ENCODE measurements at places on chromosomes 11 and 22.

DNA sequence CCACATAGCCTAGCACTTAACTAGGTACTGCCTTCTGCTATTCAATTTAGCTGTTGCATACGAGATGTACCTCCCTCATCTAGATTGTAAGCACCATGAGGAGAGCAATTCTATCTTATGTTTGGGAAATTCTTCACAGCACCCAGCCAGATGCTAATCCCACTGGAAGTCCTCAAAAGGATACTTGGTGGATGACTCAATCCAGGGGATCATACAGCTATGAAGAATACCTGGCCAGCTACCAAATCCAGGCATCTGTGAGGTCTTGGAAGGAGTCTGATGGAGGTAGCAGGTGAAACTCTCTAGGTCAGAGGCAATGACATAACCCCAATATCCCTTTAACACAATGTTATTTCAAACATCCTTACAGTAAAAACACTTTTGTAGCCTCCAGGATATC is 167.8 kb upstream of the NCAM1 start:
- no peak for DNase-seq

GRCh38 chr11:103958475-103959215 is 77.8 kb upstream of the DDI1 start:
- DNase-seq: no peak

- DNase-seq: no peak
These were observed 6.0 kb downstream of the APOL1 start for GRCh38 chr22:36258701-36259614.

DNA sequence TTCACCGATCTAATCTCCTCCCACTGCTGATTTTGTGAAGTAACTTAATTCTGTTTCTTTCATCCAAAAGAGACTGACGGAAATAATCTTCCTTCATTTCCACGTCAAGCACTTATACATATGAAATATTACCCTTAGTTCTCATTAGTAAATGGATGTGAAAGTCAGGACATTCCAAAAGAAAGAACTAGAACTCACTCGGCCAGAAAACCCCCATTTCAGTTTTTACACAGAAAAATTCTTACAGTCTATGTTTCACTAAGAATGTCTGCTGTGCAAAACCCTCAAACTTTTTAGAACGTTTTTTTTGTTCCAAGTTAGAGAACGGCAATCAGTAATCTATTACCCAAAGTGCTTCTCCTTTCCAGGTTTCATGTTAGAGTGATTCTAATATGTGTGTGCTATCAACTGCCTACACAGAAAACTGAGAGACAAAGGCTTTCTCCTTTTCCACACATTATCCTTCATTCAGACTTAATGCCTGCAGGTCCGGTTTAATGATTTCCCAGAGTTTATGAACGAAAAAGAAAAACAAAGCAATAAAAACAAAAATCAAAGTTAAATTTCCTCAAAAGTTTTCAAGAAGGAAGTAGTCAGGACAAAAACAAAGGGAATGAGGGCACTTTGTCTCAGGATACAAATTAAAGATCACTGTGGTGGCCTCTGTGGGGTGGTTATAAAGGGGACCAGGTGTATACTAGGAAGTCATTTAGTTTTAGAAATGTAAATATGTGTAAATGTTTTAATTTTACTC is 11.3 kb upstream of the SESN3 start:
- DNase-seq: peak; percentile 89

DNA sequence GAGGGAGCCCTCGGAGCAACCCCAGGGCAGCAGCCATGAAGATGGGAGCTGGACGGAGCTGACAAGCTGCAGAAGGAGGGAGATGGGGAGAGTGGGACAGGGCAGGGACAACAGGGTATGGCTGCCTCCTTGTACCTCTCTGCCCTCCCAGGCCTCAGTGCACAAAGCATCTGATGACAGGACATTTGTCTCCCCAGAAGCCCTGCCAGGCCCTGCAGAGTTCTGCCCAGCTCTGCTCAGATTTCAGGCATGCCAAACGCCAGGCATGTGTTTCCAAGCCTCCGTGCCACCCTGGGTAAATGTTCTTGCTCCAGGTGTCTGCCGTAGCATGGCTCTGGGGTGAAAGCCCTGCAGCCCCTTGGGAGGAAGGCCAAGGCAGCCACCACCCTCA is 1.1 kb upstream of the IFITM10 start:
- DNase-seq: no peak

DNA sequence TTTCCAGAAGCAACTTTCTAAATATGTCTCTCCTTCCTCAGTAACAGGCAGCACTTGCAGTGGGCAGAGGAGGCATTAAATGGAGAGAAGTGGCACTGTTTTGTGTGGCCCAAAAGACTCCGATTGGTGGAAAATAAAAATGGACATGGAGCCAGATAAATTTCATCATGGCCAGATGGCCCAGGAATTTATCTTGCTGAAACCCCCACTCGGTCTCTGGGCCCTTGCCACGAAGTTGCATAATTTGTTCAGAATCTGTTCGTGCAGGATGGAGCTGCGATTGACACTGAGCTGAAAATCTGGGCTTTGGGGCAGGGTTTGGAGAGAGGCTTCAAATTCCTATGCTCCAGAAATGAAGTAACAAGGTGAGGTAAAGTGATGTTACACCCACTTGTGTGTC is 65.5 kb downstream of the C11orf91 start:
- no peak for DNase-seq

DNA sequence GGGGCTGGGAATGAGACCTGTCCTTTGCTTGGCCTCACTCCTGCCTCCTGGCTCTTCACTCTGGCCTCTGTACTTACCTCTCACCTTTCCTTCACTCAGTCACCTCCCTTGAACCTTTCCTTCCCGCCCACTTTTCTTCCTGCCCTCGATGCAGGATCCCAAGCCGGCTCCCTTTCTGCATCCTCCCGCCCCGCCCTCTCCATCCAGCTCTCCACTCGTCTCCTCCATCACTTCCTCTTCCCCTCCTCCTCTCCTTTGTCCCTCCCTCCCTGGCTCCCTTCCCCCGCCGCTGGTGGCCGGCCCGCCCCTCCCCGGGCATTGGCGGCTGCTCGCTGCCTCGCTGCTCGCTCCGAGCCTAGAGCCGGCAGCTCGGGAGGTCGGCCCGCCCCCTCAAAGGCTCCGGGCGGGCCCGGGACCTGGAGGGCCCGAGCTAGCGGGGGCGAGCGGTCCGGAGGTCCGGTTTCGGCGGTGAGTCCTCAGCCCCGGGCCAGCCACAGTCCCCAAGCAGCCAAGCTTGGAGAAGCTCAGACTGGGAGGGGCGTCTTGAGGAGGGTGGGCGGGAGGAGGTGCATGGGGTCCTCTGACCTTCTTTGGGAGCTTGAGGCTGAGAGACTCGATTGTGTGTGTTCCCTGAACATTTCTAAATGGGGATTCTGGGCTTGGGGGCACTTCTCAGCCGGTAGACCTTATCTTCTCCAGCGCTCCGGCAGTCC is 13.8 kb downstream of the PHLDB1 start:
- DNase-seq: peak; percentile 58

DNA sequence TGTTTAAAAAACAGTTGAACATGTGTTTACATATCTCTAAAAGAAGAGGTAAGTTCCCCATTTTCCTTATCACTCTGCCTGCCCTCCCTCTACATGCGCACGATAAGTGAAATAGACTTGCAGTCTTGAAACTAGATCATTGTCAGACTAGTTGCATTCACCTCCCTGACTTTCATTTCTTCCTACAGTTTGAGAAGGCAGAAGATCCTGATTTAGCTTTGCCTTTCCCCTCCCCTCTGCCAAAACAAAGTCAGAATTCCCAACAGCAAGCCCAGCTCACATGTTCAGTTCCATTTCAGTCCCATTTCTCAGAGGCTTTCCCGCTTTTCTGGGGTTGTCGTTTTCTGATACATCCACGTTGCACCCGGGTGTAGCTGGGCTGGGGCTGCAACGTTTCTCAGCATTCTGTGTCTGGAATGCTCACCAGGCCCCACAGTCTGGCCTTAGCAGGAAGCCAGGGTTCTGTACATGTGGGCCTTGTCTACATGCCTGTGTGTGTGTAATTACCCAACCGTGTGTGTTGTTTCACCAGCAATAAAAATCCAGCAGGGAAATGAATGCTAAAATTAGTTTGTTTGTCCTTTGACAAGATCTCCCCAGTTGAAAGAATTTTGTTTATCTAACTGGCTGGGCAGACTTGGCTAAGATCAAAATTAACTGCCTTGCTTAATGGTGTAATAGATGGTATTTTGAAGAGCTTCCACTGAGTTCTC is 179.2 kb downstream of the DBX1 start:
- no peak for DNase-seq

DNA sequence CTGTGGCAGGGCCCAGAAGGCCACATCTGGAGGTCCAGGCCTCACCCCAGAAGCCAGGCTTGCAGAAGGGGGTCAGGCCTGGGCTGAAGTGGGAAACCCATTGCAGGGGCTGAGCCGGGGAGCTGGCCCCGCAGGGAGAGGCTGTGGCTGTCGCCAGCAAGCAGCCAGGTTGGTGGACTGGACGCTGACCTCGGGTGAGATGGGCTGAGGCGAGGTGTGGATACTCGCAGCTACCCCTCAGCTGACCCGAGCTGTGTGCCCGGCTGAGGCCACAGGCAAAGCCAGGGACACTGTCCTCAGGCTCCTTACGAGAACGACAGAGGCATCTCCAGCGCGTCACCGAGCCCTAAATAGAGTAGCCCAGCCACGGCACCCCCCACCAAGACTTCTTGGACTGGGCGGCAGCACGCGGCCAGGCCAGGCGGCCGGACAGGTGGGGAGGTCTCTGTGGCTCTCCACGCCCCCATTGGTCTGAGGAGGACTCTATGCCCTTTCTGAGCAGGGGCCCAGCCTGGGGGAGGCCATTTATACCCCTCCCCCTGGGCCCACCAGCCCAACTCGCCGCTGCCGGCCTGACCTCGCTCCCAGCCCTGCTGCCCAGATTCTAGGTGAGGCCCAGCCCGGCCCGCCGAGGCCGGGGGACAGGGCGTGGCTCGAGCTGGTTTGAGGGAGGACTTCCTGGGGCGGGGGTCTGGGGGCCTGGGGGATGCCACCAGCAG is at the start of gene TNNI2:
TNNI2 (plus strand) TSS at position 556 of the 719 bp plus-strand sequence. CDS start 716 bp downstream, outside the sequence.
- DNase-seq: no peak

- DNase-seq: peak; percentile 56
These were observed 233.0 kb downstream of the FAM76B start for GRCh38 chr11:95556342-95557163.

GRCh38 chr11:128848815-128849455 is 18.2 kb downstream of the KCNJ1 start:
- peak; percentile 18 for DNase-seq

DNA sequence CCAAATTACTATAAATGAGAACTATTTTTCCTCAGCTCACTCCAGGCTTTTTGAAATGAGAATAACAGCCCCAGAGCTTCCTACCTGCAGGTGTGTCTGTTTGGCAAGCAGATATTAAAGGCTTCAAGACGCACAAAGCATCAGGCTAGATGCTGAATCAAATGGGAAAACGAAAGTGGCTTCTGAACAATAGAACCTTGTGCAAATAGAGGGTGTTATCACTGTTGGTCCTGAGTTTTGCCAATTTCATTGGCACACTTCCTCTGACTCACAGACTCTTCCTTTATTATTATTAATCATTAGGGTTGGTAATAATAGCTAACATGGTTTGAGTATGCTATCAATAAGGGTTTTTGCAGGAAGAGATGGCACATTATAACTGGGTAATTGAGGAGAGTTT is 13.4 kb downstream of the SYT13 start:
- no peak for DNase-seq

- no peak for DNase-seq
These were observed 16.9 kb downstream of the ADORA2A start for GRCh38 chr22:24444251-24444650.

DNA sequence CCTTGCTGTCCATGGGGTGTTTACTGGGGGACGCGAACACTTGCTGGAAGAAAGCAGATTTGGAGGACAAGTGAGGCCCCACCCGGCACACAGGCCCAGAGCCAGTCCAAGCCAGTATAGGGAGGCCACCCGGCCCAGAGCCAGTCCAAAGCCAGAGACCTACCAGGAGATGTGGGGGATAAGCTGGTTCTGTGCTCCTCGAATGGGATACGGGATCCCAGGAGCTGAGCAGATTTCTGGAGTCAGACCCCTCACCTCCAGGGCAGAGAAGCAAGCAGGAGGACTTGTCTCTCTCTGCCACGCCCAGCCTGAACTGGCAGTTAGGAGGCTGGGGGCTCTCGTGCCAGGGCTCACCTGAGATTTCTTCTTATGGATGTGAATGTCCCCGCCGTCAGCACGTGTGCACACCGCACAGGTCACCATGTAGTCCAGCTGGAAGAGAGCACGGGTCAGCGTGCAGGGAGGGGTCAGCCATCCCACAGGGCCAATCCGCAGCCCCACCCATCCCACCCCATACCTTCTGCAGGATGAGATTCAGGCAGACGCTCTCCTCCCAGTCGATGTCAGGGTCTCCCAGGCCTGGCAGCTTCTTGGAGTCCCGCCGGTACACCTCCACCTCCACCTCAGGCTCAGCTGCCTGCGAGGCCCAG is 35.3 kb downstream of the KIAA0930 start:
- no peak for DNase-seq

DNA sequence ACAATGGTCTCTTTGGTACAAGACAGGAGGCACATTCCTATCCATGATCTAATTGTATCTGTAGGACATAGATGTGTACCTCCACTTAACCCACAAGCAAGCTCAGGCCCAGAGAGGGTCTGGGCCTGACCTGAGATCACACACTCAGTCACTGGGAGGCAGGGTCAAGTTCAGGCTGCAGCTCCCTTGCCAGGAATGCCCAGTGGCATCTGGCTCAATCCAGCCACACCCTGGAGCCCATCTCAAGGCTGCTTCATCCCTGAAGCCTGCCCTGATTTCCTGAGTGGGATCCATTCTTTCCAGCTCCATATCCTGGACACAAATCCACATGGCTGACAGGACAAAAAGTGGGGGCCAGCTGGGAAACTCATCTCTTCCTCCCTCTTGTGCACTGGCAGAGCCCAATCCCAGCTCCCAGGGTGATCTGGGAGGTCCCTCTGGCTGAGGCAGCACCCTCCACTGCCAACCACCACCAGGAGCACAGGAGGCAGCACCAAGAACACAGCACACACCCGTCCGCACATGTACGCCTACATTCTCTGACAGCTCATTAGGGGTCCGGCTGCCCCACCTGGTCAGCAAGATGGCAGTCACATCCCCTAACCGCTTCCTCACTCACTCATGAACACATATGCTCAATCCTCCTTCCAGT is 39.2 kb upstream of the KLHL35 start:
- no peak for DNase-seq

GRCh38 chr11:2482204-2482603 is 37.4 kb downstream of the KCNQ1 start:
- DNase-seq: peak; percentile 51

DNA sequence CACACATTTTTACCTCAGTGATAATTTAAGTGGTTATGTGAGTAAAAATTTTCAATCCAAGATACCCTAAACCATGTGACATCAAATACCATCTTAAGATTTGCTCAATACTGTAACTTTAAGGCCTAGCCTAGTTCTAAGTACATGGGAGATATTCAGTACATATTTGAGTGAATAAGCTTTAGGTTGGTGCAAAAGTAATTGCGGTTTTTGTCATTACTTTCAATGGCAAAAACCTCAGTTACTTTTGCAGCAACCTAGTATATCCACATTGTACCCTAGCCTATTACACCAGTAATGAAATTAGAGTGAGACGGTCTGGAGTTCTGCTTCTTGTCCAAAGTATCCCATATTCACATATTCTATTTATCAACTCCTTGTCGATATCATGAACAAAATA is 700.1 kb downstream of the LRRC4C start:
- DNase-seq: no peak

- no peak for DNase-seq
These were observed 70.9 kb downstream of the DBX1 start for GRCh38 chr11:20089367-20089766.

- DNase-seq: no peak
These were observed 31.3 kb downstream of the MTNR1B start for GRCh38 chr11:93000511-93001476.

- DNase-seq: no peak
These were observed 26.2 kb downstream of the RRP7A start for GRCh38 chr22:42493393-42493792.

- DNase-seq: no peak
These were observed 17.5 kb upstream of the OPCML start for GRCh38 chr11:133549826-133550225.

- no peak for DNase-seq
These were observed 151.1 kb upstream of the ISX start for GRCh38 chr22:34914846-34915245.
